BJ (cell line): ENCODE measurements at places on chromosomes 5 and 9. TPM values are rescaled to one million over a fixed set of nuclear protein-coding genes. Genes with fewer than 3 reads are reported as not detected.

DNA sequence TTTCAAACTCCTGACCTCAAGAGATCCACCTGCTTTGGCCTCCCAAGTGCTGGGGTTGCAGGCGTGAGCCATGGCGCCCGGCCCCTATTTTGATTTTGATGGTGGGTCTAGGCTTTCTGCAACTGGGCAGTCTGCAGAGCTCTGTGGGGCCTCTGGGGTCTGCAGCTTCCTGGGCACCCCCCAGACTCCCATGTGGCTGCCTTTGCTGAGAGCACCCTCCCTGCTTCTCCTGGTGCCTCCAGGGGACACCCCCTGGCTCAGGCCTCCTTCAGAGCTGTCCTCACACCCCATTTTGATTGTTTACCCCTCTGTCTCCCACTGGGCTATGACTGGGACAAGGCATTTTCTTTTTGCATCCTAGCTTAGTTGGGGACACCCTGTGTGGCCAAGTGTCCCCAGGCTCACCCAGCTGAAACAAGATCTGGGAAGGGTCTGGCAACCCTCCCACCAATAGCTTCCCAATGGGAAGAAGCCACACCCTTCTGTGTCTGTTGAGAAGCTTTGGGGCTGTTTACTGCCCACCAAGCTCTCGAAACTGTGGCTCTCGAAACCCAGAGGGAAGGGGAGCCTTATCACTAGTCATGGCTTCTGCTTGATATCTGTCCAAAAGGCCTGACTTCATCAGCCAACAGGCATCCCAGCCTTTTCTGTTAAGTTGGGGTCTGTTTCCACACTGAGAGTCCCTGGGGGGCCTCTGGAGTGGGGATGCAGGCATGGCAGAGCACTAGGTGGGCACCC, 204.4 kb upstream of the IER5L start:
- no peak for DNase-seq

DNA sequence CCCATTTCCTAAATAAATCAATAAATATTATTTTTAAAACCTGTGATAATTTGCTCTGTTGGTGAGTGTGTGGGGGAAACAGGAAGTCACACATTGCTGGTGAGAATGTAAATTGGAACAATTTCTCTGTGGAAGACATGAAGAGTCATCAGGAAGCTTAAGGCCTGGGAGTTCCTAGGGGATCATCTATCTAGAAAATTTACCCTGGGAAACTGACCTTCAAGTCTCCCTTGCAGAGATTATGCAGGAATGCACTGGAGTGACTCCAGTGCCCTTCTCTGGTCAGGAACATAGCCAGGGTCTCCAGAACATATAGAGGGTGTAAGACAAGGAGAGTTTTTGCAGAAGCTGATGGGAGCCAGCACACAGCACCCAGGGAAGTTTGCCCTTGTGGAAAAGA, 13.0 kb upstream of the GCNT1 start:
- DNase-seq, result no peak

GRCh38 chr5:83831834-83832233, 111.2 kb upstream of the HAPLN1 start:
- DNase-seq, result no peak

DNA sequence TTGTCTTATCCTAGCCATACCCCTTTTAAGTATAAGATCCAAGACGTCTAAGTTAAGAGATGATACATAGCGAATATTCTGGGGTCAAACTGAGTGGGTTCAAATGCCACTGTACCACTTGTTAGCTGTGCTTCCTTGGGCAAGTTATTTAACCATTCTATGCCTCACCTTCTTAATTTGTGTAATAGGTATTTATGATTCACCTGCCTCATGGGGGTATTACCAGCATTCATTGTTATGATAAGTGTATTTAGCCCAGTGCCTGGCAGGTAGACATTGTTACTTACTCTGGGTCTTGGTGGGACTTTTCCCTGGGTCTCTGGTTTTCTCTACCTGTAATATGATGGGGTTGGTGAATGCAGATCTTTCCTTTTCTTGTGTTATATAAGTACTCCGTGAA, 3.8 kb downstream of the LARP1 start:
- no peak for DNase-seq

- no peak for DNase-seq
Measured at GRCh38 chr5:172806897-172807672, 27.0 kb upstream of the ERGIC1 start.

GRCh38 chr9:127912296-127912695, 4.5 kb downstream of the ST6GALNAC4 start:
- DNase-seq, result no peak

DNA sequence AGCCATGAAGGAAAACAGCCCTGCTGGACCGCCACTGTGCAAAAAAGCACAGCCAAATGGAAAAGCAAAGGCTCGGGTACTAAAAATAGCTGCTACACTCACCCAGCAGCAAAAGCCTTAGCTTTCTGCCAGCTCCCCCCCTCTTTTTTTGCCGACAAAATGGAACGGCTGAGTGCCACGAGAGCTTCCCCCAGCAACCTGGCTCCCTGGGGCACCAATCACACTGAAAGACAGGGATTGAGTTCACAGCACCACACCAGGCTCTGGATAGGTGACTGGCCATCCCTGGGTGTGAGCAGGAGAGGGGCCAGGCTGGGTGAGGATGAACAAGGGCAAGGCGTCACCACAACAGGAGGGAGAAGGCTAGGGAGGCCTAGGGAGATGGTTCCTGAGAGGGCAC, 66.7 kb downstream of the SIL1 start:
- DNase-seq, result no peak

DNA sequence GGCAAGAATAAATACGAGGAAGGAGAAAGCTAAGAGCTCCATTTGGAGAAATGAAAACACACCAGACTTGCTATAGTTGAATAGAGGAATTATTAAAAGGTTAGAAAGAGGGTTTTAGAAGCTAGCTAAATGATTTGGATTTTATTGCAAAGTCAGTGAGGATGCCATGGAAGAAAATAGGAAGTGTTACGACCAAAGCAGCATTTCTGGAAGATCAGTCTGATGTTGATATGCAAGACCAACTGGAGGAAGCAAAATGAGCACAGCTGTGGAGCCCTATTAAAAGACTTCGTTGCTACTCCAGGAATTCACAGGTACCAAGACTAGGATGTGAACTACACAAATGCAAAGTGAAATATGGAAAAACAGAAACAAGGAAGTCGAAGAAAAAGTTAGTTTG, 2.1 kb downstream of the DHX29 start:
- no peak for DNase-seq

DNA sequence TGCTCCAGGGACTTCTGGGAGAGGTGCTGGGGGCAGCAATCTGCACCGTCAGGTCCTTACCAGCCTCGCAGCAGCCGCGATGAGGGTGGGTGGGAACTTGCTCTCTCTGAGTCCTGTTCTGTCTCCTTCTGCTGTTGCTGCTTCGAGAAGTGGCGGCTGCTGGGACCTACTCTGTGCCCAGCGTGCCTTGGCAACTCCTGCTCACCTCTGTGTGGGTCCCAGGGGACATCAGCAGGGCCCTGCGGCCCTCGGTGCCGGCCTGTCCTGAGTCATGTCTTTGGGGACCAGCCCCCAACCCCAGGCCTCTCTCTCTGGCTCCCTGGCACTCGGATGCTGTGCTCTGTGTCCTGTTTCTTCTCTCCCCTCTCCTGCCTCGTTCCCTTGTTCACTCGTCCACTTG, 49.5 kb downstream of the KCNT1 start:
- DNase-seq, result no peak

GRCh38 chr5:79507251-79508205, 6.4 kb downstream of the HOMER1 start:
- DNase-seq, result no peak

GRCh38 chr5:161286066-161286655, 260.4 kb downstream of the GABRB2 start:
- DNase-seq, result no peak

DNA sequence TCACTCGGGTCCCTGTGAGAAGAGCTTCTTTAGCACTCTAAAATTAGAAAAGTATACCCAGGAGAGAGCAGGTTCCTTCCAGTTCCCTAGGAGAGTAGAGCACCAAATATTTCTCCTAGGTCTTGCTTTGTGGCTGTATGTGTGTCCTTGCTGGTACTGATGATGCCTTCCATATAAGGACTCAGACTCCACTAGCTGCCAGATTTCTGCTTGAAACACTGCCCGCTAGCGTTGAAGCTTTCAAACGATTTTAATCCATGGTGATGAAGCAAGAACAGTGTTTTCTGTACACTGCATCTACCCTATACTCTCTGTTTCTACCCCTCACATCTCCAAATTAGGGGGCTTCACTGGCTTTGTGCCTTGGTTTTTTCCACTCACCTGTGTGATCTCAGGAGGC, 2.4 kb upstream of the SMC2 start:
- DNase-seq, result no peak

DNA sequence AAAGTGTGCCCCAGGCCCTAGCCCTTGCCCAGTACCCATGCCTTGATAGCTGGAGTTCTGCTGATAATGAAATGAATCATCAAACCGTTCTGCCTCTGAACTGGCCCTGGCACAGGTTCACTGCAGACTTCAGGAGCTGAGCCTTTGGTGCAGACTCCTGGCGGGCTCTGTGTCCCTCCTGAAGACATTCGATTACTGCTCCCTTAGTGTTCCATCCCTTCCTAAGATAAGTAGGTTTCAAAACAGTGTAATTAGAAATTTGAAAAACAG, 97.2 kb downstream of the MVB12B start:
- no peak for DNase-seq

- no peak for DNase-seq
Measured at GRCh38 chr9:100396769-100397168, 30.2 kb upstream of the MSANTD3 start.

DNA sequence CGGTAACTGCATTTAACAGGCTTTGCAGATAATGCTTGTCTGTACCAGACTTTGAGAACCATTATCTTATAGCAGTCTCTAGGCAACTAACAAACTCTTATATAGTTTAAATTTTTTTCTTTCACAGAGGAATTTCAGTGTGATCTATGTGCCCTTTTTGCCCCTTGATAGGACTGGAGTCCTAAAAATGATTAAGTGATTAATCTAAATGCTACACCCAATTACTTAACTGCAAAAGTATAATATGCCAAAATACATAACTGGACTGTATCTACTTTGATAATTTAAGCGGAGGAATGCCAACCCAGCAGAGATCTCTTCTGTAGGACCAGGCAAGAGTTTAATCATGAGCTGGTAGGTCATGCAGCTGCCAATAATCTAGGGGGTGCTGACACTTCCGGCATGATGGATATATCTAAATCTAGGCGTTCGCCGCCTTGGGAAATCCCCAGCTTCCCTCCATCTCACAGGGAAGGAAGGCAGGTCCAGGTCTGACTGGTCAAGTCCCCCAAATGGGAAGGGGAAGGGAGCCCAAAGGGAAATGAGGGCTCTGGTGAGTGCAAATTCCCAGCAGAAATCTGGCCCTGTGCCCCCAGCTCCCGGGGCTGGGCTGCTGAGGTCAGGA, 205.6 kb downstream of the GAPVD1 start:
- no peak for DNase-seq

DNA sequence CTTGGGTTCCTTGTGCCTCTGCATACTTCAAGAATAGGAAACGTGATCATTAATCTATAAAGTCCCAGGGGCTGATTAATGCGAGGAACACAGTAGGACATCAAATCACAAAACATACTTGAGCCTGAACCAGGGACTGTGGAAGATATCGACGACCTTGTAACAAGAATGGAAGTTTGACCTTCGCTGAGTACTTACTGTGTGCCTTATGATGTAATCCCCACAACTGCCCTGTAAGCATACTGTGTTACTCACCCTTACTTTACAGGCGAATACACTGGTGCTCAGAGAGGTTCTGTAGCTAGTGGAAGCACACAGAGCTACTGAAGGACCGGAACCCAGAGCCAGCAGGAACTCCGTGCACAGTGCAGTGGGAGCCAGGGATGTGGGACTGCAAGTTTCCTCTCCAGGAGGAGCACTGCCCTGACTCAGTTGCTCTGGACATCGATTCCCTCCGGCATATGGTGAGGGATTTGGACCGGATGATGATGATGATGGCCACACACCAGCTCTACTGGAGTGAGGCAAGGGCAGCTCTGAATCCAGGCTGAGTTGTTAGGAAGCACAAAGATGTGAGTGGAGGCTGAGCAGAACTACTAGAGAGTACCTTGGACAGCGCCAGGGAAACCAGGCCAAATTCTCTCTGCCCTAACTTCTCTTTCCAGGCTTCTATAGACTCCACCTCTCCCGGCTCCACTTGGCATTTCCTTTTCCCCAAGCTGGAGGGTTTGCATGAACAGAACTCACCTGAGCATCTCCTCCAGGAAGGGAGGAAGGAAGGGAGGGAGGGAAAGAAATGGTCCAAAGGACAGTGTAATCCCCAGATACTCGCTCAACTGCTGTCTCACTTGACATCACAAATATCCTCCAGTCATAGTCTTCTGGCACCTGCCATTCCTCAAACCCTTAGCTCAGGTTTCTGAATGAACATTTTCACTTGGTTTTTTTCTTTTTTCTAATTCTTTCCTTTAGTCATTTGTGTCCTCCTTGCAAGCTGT, 1.5 kb upstream of the GABBR2 start:
- DNase-seq, result no peak

DNA sequence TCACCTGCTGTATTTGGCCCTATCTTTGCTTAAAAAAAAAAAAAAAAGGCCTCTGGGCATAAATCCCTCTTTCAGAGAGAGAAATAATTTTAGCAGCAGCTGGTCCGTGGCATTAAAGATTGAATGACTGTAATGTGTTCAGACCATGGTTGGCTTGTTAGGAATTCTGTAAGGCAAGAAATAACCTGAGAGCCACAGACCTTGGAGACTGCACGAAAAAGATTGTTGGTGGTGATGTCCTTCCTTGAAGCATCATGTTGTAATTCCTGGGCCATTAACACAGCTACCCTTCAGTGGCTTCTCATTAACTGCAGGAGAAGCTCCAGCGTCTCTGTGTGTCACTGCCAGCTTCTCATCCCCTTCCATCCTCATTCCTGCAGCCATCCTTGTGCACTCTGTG, 79.0 kb downstream of the SGCD start:
- no peak for DNase-seq

DNA sequence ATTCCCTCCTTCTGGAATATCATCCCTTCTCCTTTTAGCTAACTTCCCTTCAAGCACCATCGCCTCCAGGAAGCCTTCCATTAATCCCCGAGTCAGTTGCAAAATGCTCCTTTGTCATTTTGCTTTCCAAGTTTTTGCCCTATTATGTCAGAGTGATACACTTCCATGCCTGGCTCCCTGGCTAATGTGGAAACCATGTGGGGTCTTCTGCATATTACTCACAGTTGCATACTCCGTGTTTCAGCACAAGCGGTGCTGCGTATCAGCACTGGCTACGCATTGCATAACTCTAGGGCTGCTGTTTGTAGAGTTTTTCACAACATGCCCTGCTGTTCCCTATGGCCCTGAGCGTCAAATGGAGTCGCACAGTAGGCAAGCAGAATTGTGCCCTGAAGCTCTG, 1.9 kb downstream of the TEX53 start:
- no peak for DNase-seq

Gene COL23A1
- polyA plus RNA-seq, result not detected in 2 replicates

Gene SEMA5A
- 56.4 and 98.4 TPM in 2 replicates for polyA plus RNA-seq

Gene PCDHGB3
- polyA plus RNA-seq, result 2.7 and 3.0 TPM in 2 replicates

Gene TRIM23
- 15.2 and 16.0 TPM in 2 replicates for polyA plus RNA-seq

Gene RAB3C
- polyA plus RNA-seq, result not detected in 2 replicates

Gene ANKRD31
- polyA plus RNA-seq, result 0.02 and 0.07 TPM in 2 replicates

Gene OR1Q1
- polyA plus RNA-seq, result 1.0 and 1.1 TPM in 2 replicates

Gene CCL21
- not detected in 2 replicates for polyA plus RNA-seq
